ENCODE measurements at places on chromosomes 7 and 10.

DNA sequence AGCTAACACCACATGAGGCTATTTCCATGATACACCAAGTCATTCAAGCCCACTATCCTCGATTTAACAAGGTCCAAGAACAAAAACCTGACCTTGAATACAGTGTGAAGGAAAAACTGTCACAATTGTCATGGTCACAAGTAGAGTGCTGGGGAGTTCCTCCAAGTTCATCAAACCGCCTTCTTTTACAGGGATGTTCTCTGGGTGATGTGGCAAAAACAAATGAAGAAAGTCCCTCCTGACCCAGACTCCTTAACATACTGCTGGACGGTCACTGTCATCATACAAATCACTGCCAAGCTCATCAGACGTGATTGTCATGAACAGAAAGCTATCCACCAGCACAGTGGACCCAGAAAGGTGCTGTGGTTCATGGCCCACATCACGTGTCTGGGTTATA is 28.9 kb downstream of the HIPK2 start:
- no peak for DNase-seq

DNA sequence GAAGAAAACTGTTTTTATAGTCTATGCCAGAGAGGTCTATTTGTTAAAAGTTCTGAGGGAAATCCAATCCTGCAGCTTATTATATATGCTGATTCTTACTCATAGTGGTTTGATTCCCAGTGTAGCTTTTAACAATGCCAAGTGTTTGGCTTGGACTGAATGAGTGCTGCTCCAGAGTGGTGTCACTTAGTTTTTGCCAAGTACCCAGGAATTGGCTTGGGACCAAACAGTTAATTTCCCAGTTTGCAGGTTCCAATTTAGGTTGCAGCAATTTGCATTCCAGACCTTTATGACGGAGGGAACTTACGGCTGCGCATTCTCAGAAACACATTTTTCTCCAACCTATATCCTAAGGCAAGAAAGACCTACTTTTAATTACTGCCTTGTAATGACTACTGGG is 32.4 kb downstream of the NSUN6 start:
- no peak for DNase-seq

DNA sequence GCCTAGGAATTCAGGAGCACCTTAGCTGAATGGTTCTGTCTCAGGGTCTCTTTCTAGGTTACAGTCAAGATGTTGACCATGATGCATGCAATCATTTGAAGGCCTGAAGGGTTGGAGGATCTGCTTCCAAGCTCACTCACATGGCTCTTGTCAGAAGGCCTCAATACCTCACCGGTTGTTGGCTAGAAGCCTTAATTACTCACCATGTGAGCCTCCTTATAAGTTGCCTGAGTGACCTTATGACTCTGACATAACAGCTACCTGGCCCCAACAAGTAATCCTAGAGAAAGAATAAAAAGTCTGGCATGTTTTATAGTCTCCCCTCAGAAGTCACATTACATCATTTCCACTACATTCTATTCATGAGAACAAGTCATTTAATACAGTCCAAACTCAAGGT is 3.4 kb upstream of the C1GALT1 start:
- DNase-seq: no peak

GRCh38 chr7:27106181-27106900 is 3.9 kb upstream of the HOXA2 start:
- peak; percentile 72 for DNase-seq

DNA sequence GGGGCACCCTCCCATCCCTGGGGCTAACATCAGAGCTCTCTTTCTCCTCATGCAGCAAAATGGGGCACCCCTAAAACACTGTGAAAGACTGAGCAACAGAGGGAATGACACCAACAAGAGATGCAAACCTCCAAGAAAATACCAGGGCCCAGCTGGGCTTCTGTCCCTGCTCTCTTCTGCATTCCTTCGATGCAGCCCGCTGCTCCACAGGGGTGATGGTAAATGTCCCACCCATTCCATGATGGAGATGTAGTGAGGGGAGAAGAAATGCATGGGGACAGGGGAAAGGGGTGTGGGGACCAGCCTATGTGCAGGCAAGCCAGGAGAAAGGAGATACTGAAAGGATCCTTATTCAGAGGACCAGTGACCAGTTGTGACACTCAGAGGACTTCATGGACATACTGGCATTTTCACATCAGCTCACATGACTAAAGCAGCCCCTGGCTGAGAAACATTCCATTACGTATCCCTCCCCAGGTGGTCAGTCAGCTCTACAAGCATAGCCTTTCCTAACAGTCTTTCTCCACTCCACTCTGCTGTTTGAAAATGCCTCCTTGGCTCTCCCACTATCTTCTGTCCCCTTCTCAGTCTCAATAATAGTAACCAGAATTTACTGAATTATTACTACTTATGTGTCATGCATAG is 13.3 kb downstream of the SORBS1 start:
- peak; percentile 21 for DNase-seq

- no peak for DNase-seq
Observed at GRCh38 chr10:52283174-52283573, 30.9 kb upstream of the DKK1 start.

GRCh38 chr10:36666451-36666850 is 458.9 kb upstream of the ANKRD30A start:
- DNase-seq: no peak

DNA sequence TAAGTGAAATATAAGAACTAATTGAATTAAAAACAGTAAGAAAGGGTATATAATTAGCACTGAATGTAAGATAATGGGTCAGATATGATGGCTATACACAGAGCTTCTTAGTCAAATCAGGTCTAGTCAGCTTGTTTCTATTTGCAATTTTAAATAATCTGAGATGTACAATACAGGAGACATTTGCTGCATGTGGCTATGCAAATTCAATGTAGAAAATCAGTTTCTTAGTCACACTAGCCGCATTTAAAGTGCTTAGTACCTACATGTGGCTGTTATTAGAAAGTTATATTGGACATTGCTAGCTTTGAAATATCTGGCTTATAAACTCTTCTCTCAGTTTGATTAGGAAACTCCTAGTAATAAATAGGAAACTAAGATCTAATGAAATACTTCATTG is 25.3 kb downstream of the CCDC7 start:
- no peak for DNase-seq

DNA sequence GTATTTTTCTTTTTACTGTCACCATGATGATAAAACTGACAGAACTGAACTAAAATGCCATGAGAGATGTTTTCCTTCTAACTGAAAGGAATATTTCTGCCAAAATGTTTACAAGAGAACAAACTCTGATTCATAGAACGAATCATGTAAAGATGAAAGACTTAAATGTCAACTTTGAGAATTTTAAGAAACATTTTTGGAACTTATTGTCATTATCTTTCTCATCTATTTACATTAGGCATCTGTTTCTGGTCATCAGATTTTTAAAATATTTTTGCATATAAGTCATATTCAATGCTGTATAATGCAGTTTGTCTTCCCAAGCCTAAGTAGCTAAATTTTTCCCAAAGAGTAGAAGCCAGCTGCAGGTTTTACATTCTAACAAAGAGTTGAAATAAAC is 358.5 kb downstream of the TFEC start:
- no peak for DNase-seq

DNA sequence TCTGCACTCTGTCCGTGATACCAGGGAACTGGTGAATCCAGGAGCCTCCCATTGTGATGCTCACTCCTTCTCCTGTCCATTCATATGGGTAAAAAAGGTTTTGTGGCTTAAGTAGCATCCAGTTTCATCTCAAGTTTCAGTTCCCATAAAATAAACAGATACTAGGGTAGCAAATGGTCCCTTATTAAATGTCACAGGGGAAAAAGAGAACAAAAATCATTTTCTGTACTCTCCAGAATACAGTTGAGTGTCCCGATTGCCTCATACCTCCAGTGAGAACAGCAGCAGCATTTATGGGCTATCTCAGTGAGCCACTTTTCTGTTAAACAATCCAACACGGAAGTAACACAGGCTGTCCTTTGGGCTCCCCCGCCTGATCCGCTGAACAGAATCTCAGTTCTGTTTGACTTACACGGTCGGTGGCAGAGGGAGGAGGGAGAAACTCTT is 179.6 kb downstream of the CELF2 start:
- no peak for DNase-seq

GRCh38 chr7:157526005-157526912 is 189.5 kb downstream of the DNAJB6 start:
- DNase-seq: no peak

- no peak for DNase-seq
Observed at GRCh38 chr7:134452419-134452838, 6.5 kb downstream of the AKR1B1 start.

- peak; percentile 44 for DNase-seq
Observed at GRCh38 chr7:26685606-26686005, 178.8 kb downstream of the SKAP2 start.

DNA sequence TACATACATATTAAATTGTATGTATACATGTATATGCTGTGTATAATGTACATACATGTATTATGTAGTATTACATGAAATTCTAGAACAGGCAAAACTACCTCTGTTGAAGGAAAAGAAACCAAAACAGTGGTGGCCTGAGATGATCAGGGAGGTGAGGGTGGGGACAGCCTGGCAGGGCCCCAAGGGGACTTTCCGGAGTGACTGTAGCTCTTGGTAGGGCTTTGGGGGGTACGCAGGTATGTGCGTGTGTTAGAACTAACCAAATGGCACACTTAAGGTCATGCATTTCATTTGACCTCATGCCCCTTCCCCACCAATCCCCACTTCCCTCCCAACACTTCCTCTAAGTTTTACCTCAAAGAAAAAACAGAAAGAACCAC is 31.3 kb downstream of the CTBP2 start:
- DNase-seq: no peak

DNA sequence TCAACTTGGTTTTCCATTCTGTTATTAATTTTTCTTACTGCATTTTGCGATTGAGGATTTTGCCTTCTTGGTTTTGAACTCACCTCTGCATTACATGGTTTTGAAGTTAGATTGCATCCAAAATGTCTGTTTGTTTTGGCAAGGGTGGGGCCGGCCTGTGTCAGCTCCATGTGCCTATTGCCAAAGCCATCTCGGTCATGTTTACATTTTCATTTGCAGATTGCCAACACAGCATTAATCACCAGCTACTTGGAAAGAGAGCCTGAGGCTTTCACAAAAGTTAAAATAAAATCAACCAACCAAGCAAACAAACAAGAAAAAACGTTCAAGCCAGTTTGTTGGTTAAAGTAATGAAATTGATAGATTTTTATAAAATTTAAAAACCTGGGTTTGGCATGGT is 695.8 kb downstream of the TYW1 start:
- DNase-seq: no peak

- no peak for DNase-seq
Observed at GRCh38 chr7:139820089-139820488, 9.0 kb upstream of the TBXAS1 start.

- no peak for DNase-seq
Observed at GRCh38 chr10:113982769-113983168, 60.9 kb upstream of the ADRB1 start.

DNA sequence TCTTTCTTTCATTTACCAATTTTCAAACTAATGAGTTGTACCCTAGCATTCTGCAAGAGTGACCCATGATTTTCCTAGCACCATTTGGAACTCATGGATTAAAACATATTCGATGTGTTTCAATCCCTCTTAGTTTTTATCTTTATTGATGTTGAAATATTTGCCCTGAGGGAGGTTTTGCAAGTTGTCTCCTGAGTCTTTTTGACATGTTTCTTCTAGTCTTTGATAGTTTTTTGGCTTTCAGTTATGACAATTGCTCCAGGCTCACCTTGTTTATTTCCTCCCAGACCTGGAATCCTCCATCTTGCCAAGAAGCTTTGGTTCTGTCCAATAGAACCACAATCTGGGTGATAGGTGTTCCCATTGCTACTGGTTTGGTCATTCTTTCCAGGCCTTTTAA is 327.8 kb downstream of the WDR11 start:
- DNase-seq: no peak

GRCh38 chr7:133911724-133912123 is 215.4 kb upstream of the LRGUK start:
- no peak for DNase-seq
